ENCODE measurements at places on chromosomes 5 and 9.
A peak's percentile ranks its signal among the peaks of the same experiment; 100 is the strongest.

- no peak for DNase-seq
Observed at GRCh38 chr9:1726993-1727759, 288.0 kb upstream of the SMARCA2 start.

DNA sequence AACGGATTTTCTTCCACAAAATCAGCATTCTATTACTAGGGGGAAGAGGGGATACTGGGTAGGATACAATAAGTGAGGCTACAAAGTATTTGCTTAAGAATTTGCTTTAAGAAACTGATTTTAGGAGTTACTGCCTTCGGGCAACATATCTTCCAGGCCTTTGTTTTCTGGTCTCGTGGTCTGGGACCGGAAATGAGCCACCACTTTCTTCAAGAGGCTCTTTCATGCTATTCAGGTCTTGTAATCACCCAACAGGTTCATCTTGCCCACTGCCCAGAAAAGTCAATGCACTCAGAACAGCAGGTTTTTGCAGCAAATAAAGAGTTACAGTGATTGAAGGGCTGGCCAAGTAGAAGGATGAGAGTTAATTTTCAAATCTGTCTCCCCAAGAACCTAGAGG lies 6.6 kb upstream of the AOPEP start:
- no peak for DNase-seq

DNA sequence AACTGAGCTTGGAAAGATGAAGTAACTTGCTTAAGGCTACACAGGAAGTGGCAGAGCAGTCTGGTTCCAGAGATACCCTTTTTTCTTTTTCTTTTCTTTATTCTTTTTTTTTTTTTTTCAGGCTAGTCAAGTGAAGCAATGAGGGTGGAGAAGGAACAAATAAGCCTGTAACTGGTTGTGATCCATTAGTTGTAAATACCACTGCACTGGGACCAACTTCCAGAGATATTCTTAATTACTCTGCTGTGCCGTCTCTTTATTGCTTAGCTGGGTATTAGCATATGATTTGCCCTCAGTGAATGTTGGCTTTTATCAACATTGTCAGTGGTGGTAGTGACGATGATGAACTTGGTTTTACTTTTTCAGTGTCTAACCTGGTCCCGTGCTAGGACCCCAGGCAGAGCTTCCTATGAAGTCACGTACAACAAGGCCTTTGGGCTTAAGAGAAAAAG lies 26.7 kb downstream of the LNPEP start:
- no peak for DNase-seq

GRCh38 chr9:27835286-27835685 lies 262.0 kb upstream of the C9orf72 start:
- no peak for DNase-seq

DNA sequence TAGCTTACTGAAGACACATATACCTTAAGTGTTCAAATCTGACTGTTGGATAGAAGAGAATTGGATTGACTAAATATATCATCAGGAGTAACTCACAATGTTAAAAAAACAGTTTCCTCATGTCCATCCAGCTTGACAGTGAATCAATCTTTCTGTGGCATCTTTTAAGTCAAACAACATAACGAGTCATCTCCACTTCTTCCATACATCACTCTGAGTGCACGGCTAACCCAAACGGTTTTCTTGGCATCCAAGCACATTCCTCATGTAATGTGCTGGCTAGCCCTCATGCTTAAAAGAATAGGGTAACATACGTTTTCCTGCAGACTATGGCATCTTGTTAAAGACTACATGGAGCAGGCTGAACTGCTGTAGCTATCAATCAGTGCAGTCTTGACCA lies 291.5 kb upstream of the TRPC7 start:
- no peak for DNase-seq

DNA sequence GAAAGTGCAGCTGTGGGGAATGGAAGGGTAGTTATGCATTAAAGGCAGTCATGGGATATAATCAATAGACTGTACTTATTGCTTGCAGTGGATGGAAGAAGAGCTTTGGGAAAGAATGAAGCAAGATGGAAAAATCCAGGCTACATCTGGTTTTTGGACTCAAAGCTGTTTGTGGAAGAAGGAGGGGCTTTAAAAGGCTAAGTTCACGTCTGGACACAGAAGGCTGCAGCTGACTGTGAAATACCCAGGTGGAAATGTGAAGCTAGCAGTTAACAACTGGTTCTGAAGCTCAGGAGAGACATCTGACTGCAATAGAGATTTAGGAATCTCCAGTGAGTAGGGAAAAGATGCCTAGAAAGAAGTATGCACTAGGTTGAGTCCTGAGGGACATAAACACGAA lies 43.2 kb upstream of the TIMD4 start:
- DNase-seq, result no peak

- DNase-seq, result no peak
Observed at GRCh38 chr9:134283111-134283515, 43.1 kb upstream of the RXRA start.

DNA sequence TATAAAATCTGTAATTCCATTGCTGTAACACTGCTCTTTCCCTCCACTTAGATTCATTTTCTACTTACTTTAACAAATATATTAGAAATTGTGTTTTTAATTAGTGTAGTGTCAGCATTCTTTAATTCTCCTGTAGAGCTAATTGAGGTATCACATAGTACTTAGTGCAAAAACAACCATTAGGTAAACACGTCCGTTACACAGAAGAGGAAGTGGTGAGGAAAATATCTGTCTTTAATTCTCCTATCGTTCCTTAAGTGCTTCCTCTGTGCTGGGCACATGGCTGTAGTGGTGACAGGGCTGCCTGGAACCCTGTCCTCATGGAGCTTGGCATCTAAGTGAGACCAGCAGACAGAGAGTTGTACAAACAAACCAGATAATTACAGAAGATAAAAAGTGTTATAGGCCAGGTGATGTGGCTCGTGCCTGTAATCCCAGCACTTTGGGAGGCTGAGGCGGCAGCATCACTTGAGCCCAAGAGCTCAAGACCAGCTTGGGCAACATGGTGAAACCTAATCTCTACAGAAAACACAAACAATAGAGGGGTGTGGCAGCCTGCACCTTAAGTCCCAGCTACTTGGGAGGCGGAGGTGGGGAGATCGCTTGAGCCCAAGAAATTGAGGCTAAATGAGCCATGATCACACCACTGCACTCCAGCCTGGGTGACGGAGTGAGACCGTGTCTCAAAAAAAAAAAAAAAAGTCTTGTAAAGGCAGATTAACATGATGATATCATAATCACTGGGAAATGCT lies 36.4 kb downstream of the PARP8 start:
- no peak for DNase-seq

- DNase-seq, result no peak
Observed at GRCh38 chr9:92298036-92298435, 4.5 kb upstream of the IARS1 start.

- DNase-seq, result no peak
Observed at GRCh38 chr5:26535215-26535614, 503.2 kb downstream of the CDH9 start.

DNA sequence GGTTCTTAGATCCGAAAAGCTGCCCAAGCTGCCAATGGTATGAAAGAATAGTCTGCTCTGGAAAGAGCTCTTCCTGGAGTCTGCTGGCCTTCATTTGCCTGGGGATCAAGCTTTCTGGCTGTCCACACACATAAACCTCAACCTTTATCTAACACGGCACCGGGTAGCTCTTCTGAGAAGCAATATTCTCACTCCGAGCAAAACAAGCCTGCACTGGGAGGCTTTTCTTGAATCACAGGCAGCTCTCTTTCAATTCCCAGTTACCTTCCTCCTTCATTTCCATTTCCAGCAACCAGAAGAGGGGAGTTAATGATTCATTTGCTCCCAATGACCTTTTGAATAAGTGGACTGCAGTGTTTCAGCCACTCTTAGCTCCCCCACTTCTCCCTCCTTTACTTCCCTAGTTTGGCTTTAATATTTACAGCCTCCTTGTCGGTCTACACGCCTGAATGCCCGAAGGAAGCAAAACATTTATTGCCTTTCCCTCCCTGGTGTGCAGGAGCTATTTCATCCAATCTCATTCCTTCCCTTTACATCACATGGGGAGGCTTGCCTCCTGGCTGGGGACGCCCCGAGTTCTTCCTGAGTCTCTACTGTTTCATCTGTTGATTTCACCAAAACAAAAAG lies 187.1 kb downstream of the ARHGEF28 start:
- no peak for DNase-seq

GRCh38 chr5:45093377-45093776 lies 284.6 kb downstream of the MRPS30 start:
- DNase-seq, result no peak

- DNase-seq, result no peak
Observed at GRCh38 chr9:3608011-3608410, 82.2 kb upstream of the RFX3 start.

DNA sequence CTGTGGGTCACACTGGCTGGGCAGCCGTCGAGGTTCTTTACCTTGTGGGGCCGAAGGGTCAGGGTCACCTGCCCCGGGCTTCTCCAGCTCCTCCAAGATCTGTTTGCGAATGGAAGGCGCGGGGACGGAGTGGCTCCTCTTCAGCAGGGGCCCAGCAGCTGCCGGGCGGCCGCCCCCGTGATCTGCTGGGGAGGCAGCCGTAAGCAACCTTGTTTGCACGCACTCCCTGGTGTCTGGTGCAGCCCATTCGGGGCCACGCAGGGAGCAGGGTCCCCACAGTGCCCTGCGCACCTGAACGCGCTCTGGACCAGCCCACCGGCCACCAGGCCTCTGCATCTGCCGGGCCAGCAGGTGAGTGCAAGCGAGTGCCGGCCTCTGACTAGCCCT lies 34.9 kb downstream of the PNPLA7 start:
- DNase-seq, result no peak

DNA sequence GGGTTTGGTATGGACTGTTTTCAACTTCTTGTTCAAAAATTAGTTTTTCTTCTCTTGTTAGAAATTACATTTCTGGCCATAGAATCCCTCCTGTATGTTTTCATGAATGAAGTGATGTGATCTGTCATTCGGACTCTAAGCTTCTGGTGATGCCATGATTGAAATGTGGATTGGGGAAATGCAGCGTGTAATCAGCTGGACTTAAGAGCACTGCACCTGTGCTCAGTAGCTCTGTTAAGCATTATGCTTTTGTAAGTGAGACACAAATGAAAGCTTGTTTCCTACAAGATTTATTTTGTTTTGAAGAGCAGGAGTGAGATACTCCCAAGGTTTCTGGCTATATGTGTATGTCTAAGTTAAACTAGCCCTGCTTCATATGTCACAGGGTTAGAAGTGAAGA lies 24.0 kb upstream of the FAM120AOS start:
- DNase-seq, result no peak

- no peak for DNase-seq
Observed at GRCh38 chr9:101711330-101711941, 27.0 kb downstream of the GRIN3A start.

GRCh38 chr9:9942764-9943424 lies 669.9 kb downstream of the PTPRD start:
- DNase-seq, result peak; percentile 10

GRCh38 chr5:171307789-171308452 lies 1.1 kb upstream of the TLX3 start:
- DNase-seq, result no peak

DNA sequence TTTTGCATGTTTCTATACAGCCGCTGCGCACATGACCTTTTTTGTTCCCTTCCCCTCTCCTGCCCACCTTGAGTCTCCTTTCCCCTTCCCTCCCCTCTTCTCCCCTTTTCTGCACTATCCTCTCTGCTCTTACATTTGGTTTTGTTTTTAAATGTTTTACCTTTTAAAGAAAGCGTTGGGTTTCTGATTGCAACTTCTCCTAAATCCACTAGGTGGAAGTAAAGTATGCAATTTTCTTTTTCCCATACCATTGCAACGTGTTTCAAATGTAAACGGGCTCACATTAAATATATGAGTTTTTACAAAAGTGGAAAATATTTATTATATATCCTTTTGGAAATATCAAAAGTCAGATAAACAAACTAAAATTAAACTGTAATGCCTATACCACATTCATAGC lies 500.9 kb downstream of the DIRAS2 start:
- DNase-seq, result no peak

DNA sequence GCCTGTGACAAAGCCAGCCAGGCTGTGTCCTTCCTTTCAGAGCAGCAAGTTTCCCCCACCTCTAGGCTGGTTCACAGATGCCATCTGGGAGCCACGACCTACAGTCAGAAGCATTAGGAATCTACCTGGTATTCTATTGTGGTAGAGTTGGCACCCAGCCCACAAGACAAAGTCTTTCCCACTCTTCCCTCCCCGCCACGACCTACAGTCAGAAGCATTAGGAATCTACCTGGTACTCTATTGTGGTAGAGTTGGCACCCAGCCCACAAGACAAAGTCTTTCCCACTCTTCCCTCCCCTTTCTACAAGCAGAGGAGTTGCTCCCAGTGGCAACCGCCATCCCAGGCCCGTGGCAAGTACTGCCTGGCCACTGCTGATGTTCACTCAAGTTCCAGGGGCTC lies 157.8 kb upstream of the TNC start:
- no peak for DNase-seq

GRCh38 chr5:99928490-99928889 lies 606.7 kb upstream of the FAM174A start:
- no peak for DNase-seq

DNA sequence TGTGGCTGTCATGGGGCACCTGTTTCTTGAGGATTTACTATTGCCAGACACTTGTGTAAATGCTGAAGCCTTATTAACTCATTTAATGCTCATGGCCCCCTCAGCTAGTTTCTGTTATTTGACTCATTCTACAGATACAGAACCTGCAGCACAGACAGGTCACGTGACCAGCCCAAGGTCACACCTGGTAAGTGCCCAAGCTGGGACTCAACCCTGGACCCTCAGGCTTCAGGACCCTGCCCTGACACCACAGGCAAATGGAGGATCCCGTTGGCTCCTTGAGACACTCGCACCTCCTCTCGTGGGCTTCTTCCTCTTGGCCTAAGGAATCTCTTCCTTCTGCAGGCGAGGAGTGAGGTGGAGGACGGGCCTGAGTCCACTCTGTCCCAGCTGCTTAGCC lies 10.6 kb upstream of the NEURL1B start:
- DNase-seq, result no peak

DNA sequence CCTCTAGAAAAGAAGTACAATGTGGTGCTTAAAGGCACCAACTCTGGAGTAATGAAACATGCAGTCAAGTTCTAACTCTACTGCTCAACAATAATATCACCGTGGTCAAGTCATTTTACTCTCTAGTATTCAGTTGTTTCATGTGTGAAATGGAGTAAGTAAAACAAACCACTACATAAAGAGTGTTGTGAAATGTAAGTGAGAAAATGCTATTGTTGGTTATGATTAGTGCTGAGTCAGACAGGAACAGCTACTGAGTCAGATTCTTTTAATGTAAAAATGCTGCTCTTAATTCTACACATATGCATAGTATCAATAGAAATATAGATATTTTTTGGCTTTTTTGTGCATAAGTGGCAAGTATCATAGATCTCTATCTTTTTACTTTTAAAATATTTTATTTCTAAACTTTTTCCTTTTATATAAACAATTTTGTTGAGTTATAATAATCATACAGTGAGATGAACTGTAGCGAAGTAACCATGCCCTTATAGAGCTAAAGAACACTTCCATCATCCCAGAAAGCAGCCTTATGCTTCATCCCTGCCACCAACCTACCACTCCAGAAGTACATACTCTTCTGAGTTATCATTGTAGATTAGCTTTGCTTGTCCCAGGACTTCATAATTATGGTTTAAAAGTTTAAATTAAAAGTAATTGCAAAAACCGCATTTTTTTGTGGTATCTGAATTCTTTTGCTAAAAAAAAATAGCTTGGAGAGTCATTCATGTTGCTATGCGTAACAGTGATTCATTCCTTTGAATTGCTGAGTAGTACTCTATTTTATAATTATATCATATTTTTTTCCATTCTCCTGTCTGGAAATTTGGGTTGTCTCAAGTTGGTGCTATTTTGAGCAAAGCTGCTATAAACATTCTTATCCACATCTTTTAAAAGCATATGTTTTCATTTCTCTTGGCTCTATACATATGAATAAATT lies 548.2 kb upstream of the CLINT1 start:
- no peak for DNase-seq

All from stimulated activated CD8-positive, alpha-beta memory T cell treated with anti-CD3 and anti-CD28 coated beads, Interleukin-15, amount 100 ng/mL, for 24 hours (primary cell).